ENCODE measurements at places on chromosomes 1 and 21.

GRCh38 chr1:229281339-229281926, 10.5 kb downstream of the RAB4A start:
- no peak for DNase-seq

DNA sequence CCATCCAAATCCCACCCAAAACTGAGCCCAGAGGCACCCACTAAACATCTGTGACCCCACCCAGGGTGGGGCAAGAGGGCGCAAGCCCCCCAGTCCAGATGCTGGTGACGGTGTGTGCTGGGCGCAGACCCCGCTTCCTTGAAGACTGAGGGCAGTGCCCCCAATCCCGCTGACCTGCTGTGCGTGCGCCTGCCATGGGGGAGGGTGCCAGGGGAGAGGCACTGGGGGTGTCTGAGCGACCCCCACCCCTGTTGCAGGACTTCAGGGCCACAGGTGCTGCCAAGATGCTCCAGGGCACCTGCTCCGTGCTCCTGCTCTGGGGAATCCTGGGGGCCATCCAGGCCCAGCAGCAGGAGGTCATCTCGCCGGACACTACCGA, 13.3 kb downstream of the COL6A2 start:
- DNase-seq = peak; percentile 77

DNA sequence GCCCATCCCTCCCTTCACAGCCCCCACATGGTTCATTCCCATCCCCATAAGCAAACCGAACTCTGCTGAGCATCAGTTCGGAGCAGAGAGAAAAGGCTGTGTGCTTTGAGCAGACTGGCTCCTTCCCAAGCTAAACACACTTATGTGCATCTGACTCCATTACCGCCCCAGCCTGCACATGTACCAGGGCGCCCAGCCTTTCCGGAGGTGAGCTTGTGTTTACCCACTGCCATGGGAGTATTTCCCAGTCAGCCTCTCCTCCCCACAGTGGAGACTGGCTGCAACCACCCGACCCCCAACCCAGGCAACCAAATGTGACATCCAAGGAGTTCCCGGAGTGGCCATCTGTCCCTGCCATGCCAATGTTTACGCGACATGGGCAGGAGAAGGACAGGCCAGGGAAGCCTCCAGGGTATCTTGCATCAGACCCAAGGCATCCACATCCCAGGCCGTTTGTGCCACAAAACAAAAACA, 9.4 kb downstream of the TIAM1 start:
- no peak for DNase-seq

- DNase-seq = no peak
Observed at GRCh38 chr1:208366559-208366958, 122.4 kb upstream of the PLXNA2 start.

GRCh38 chr1:193355178-193355577, 168.8 kb upstream of the B3GALT2 start:
- DNase-seq = no peak

GRCh38 chr1:63928186-63929105, 154.6 kb downstream of the ROR1 start:
- DNase-seq = no peak

GRCh38 chr1:21804536-21804935, 7.5 kb upstream of the LDLRAD2 start:
- DNase-seq = no peak

GRCh38 chr1:67897270-67897949, 64.1 kb upstream of the GNG12 start:
- DNase-seq = no peak

DNA sequence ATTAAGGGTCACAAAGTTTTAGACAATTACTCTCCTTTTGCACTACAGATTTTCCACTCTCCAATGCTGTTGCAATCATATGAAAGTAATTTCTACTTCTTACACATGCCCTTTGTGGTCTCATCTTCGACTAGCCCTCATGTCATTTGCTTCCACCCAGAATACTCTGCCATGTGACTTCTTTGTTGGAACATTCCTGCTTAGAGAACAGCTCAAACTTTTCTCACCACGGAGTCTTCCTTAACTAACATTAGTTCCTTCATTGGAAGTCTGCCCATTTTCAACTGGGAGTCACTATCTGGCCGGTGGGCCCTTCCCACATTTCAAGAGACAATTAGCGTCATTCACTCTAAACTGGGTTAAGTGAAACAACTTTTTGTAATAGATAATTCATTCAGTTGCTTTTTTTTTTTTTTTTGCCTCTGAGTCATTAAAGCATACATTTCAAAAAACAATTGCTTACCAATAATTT, 142.6 kb upstream of the PALMD start:
- no peak for DNase-seq

GRCh38 chr1:159084867-159085266, 8.3 kb upstream of the AIM2 start:
- no peak for DNase-seq

- no peak for DNase-seq
Observed at GRCh38 chr1:23601968-23602876, 42.9 kb upstream of the ID3 start.

DNA sequence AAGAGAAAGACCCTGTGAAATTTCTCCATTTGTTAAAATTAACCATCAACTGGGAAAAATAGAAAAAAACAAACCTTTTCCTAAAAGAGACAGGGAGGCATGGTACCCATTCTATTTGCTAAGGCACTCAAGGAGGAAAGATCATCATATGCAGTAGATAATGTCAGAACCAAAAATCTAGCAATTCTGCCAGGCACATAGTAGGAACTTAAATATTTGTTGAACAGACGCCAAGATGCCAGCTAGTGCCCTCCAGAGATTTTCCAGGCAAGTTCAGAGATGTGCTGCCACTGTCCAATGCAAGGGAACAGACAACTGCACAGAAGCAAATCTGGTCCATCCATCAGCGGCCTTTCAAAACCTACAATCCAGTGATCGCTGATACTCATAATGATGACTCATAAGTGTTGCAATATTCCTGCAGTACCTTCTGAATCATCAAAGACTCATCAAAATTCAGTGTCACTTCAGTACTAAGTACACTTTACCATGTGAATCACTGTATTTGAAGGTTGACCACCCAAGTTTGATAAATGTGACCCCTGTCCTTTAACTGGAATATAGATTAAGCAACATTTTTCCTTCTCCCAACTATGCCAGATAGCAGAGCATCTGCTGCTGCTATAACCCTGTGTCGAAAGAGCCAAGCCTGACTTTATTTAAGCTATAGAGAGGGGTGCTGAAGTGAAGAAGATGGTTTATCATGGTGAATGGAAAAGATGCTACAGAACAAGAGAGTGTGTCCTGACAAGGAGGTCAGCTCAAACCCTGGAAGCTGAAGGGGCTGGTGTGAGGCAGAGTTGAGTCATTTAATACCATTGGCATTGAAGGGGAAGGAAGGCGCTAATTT, 99.1 kb downstream of the MT1HL1 start:
- no peak for DNase-seq

DNA sequence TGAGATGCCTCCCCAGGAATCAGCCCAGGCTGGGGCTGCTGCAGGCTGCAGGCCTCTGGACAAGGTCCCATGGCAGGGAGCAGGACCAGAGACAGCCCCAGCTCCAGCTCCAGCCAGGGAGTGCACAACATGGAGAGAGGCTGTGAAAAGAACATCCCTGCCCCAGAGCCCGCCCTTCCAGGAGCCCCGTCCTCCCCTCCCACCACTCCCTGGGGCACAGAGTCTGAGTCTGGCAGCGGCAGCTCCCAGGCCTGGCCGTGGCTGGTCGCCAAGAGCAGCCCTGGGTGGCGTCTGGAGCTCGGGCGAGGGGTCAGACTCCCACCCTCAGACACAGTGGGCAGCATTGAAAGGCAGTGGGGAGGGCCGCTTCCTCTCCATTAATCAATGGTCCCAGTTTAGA, 37.8 kb downstream of the MEGF6 start:
- no peak for DNase-seq

- DNase-seq = no peak
Observed at GRCh38 chr1:184296466-184297243, 90.2 kb upstream of the C1orf21 start.

DNA sequence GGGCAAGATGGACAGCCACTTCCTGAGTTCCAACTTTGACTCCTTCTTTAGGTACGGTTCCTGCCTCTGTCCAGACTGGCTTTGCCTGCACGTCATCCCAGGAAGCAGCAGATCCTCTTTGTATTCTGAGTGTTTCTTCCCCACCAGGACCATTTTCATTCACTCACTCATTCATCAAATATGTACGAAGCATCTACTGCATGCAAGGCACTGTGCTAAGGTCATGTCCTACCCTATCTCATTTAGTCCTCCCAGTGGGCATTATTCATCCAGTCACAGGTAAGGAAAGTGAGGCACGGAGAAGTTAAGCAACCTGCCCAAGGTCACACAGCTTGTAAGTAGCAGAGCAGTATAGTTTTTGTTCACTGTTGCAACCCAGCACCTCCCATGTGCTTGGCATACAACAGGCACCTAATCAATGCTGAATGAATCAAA, 13.9 kb downstream of the CRYBG2 start:
- no peak for DNase-seq

- no peak for DNase-seq
Observed at GRCh38 chr1:31900790-31901189, 37.4 kb downstream of the PTP4A2 start.

DNA sequence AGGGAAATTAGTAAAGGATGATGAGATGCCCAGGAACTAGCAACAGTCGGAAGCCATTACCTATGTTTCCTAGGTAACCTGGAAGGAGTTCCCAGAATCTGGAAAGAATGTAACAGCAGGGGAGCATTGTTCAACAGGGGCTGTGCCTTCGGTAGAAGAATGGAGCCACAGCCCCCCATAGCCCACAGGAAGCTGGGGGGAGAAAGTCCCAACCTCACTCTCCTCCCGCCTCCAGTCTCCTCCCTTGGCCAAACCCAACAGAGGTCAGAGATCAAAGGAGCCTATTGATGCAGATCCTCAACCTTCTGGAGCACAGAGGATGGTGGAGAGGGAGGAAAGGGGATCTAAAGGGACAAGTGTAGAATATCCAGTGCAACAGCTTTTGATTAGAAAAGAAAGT, 131.5 kb upstream of the SLC44A3 start:
- no peak for DNase-seq

DNA sequence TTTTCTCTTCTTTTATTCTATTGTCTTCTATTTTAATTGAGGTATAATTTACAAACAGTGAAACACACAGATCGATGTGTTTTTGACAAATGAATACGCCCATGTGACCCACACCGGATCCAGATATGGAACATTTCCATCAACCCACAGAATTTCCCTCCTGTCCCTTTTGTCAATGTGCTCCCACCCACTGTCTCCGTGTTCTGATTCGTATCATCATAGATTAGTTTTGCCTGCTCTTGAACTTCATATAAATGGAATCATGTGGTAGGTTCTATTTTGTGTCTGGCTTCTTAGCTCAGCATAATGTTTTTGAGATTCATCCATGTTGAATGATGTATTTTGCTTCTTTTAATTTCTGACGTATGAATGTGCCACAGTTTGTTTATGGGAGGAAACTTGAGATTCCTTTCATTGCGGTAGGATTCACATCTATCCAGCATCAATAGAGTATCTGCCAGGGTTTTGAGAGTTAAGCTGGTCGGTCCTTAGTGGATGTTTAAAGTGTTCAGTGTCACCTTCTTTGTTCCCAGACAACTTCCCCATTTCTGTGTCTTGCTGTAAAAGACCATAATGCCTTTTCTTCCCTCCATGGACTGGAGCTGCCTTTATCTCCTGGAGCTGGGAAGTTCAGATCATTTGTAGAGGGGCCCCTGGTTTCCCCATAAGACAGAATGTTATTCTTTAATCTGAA, 14.7 kb downstream of the NAV1 start:
- DNase-seq = no peak

Data from vagina (tissue), 2 donors.